ENCODE measurements at places on chromosomes 3 and 15.

DNA sequence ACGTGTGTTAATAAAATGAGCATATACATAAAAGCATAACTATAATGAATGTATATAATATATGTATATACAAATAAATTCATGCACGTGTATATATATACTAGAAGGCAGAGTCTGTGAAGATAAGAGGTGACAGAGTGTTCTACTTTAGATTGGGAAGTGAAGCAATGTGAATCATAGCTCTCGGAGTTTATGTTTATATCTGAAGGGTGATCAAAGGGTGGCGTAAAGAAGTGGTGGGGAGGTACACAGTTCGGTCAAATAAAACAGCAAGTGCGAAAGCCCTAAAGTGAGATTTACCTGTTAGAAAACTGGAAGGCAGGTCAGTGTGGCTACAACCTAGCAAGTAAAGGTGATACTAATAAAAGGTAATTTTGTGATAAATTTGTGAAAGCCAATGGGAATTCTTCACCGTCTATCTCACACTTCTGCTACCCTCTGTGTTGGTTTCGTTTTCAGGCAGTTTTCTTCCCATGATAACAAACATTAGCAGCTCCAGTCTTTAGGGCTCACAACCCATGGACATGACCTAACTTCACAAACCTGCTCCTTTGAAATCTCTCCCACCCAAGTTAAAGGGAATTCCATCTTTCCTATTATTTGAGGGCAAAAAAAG is 46.7 kb upstream of the BCHE start:
- peak; percentile 18 for DNase-seq
- H3K27ac ChIP-seq, result no peak overlapping the region
- no peaks in the 10 kb centered on the region for H3K27me3 ChIP-seq

DNA sequence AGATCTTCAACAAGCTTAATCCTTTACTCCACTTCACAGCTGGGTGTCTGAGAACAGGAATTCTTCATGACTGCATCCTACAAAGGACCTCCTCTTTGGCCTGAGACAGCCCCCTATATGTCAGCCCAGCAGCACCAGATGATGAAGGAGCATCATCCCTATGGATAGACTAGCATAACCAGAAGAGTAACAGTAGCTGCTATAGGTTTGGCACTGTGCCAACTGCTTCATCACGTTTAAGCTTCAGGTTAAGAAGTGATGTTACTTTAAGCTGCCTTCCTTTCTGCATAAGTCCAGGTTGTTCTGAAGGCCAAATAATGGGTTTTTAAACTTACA is 50.6 kb downstream of the CMSS1 start:
- no peaks in the 10 kb centered on the region for H3K27me3 ChIP-seq
- H3K27ac ChIP-seq, result no peak overlapping the region
- no peaks in the 10 kb centered on the region for H3K36me3 ChIP-seq
- no peak overlapping the region for H3K4me3 ChIP-seq

DNA sequence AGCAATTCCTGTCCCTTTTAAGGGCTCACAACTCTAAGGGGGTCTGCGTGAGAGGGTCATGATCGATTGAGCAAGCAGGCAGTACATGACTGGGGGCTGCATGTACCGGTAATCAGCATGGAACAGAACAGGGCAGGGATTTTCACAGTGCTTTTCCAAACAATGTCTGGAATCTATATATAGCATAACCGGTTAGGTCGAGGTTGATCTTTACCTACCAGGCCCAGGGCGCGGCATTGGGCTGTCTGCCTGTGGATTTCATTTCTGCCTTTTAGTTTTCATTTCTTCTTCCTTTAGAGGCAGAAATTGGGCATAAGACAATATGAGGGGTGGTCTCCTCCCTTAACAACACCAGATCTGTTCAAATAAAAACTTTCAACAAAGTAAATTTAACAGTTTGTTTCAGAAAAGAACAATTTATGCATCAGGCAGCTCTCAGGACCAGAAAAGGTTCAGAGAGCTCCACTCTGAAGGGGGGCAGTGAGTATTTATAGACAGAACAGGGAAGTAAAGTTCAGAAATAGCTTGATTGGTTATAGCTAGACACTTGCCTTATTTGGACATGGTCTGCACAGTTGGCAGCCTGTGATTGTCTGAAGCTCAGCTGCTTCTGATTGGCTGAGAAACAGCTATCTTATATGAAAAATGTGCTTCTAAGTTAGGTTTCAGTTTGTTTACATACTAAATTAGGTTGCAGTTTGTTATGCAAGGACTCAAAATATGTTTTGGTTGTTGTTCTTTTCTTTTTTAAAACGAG is 17.2 kb upstream of the B4GALT4 start:
- peaks cover 9% of the 10 kb centered on the region for H3K4me1 ChIP-seq
- no peak overlapping the region for H3K4me3 ChIP-seq
- no peaks in the 10 kb centered on the region for H3K36me3 ChIP-seq
- no peak overlapping the region for H3K27ac ChIP-seq

DNA sequence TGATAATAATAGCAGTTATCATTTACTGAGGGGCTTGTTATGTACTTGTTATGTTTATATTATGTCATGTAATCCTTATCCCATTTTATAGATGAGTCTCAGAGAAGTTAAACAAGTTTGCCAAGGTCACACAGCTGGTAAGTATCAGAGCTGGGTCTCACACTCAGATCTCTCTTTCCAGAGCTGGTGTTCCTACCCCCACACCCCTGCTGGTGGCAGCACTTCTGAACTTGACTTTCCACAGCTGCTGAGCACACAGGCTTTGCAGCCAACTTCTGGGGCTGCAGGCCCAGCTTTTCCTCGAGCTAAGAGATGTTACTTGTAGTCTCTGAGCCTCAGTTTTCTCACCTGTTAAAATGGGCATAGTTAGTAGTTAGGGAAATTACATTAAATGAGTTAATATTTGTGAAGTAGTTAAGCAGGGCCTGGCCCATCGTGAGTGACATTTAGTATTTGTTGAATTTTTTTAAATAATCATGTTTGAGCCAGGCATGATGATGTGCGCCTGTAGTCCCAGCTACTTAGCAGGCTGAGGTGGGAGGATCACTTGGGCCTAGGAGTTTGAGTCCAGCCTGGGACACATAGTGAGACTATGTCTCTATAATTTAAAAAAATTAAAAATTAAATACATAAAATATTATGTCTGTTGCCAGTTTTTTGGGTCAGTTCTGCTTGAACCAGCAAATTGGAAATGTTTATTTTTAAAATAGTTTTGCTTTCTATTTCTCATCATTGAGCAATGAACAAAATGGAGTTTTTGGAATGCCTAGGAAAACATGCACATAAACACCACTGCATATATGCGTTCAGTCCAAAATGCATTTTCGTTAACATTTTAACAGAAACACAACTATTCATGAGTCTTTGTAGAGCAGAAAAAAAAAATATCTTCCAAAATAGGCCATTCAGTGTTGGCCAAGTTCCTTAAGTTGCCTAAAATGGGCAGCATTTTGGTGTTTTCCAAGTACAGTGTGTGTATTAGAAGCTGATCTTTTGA is 87.3 kb downstream of the SMAD6 start:
- H3K4me3 ChIP-seq, result no peak overlapping the region
- H3K27ac ChIP-seq, result no peak overlapping the region
- H3K27me3 ChIP-seq, result no peaks in the 10 kb centered on the region
- H3K36me3 ChIP-seq, result no peaks in the 10 kb centered on the region
- no peak for DNase-seq

DNA sequence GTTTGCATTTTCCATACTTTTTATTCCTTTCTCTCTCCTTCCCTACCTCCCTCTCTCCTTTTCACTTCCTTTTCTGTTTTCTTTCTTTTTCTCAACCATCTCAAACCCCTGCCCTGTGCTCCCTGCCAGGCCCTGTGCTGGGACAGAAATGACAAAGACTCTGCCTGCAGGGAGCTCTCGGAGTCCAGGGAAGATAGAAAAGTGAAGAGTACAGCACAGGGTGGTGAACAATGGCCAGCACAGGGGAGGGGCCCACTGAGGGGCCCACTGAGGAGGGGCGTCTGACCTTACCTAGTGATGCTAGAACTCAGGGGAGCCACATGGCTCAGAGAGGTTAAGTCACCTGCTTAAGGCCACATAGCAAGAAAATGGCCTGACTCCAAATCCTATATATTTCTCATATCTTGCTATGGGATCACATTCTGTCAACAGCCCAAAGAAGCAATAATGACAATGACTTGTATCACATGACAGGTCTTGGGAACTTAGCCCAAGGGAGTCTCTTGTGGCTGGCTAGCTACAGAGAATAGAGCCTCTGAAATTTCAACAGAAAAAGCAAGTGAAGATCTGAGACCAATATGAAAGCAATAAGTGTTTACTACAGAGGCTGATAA is 44.3 kb upstream of the ATP2B2 start:
- no peak overlapping the region for H3K4me3 ChIP-seq
- DNase-seq, result no peak
- no peaks in the 10 kb centered on the region for H3K4me1 ChIP-seq
- H3K36me3 ChIP-seq, result no peaks in the 10 kb centered on the region
- H3K27ac ChIP-seq, result no peak overlapping the region
- peaks cover 31% of the 10 kb centered on the region for H3K27me3 ChIP-seq

DNA sequence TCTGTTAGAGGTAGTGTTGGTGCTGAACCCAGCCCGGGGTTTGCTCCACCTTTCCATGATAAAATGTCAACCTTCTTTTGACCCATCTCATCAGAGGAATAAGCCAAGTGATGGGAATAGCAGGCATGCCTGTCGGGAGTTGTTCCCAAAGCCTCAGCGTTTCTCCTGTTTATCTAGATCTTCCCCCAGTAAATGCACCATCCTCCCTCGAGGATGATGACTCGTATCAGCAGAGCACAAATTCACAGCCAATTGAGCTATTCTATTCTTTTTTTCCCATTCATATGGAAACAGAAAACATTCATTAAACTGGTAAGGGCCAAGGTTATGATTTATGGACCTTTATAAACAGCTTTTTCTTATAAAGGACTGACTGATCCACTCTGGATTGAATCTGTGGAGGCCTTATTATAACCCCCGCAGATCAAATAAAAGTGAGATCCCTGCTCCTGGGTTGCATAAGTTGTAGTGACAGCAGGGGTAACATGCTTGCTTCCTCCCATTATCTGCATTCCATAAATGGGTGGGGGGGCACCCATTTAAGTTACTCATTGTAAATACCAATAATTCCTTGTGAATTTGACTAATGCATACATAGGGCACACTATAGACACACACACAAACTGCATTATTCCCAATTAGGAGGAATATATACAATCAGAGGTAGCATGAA is 207.3 kb downstream of the PLCL2 start:
- no peaks in the 10 kb centered on the region for H3K27me3 ChIP-seq
- H3K36me3 ChIP-seq, result no peaks in the 10 kb centered on the region
- H3K4me1 ChIP-seq, result no peaks in the 10 kb centered on the region
- no peak overlapping the region for H3K27ac ChIP-seq

GRCh38 chr3:133038731-133039375 is 662 bp downstream of the TMEM108 start:
- H3K4me3 ChIP-seq, result peak overlapping the region; percentile 71
- H3K27me3 ChIP-seq, result no peaks in the 10 kb centered on the region
- no peaks in the 10 kb centered on the region for H3K4me1 ChIP-seq
- H3K27ac ChIP-seq, result no peak overlapping the region
- H3K36me3 ChIP-seq, result no peaks in the 10 kb centered on the region

DNA sequence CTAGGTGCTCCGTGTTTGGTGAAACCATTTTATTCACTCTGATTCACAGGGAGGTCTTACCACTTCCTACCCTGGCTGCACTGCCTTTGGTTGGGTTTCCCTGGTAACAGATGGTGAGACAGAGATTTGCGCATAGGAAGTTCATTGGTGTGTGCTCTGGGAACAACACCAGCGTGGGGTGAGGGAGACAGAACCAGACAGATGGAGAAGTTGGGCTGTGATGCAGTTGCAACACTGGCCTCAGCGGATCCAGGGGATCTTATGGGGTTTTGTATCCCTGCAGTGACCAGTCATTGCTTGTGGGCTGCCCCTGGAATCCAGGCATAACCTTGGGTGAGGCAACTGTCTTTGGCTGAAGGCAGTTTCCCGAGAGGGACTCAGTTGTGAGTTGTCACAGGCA is 12.5 kb upstream of the IL16 start:
- no peak for DNase-seq
- H3K36me3 ChIP-seq, result no peaks in the 10 kb centered on the region
- H3K4me3 ChIP-seq, result no peak overlapping the region
- no peaks in the 10 kb centered on the region for H3K27me3 ChIP-seq
- H3K4me1 ChIP-seq, result no peaks in the 10 kb centered on the region

GRCh38 chr3:83514130-83514914 is 1444.5 kb upstream of the CADM2 start:
- no peaks in the 10 kb centered on the region for H3K27me3 ChIP-seq
- H3K4me3 ChIP-seq, result no peak overlapping the region
- H3K36me3 ChIP-seq, result no peaks in the 10 kb centered on the region
- DNase-seq, result no peak
- H3K27ac ChIP-seq, result no peak overlapping the region
- no peaks in the 10 kb centered on the region for H3K4me1 ChIP-seq

DNA sequence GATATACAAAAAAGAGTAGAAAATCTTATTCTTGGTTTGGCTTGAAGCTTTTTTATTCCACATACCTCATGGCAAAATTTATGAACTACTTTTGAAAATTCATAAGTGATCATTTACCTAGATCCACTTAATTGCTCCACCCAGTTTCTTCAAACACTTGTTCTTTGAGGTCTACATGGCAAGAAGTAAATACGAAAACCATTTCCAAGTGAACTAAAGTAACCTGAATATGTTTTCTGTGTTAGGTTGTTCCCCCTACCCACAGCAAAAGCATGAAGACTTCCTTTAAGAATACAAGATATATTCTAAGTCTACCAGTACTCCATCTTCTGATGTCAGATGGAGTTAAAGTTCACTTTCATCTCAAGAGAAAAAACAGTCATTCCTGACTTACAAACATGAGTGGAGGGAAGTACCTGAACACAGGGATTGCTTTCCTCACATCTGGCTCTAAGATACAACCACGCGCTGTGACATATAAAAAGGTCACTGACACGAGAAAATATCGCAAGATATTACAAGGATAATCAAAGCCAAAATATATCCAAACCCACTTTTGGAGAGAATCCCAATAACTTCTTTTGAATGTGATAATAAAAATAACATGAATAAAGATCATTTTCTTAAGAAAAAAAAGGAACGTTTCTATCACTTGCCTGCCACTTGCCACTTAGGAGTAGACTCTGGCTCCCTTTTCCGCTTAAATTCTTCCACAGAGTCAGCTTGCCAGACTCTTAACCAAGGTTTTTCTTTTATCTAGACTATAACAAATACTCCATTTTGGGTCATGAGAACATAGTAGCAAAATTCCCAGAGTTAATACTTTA is 424.5 kb downstream of the TIGIT start:
- DNase-seq, result no peak
- no peaks in the 10 kb centered on the region for H3K4me1 ChIP-seq
- H3K36me3 ChIP-seq, result no peaks in the 10 kb centered on the region
- no peak overlapping the region for H3K4me3 ChIP-seq

- H3K36me3 ChIP-seq, result peaks cover 3% of the 10 kb centered on the region
- H3K4me3 ChIP-seq, result no peak overlapping the region
- DNase-seq, result no peak
- no peaks in the 10 kb centered on the region for H3K4me1 ChIP-seq
Measured at GRCh38 chr15:90765966-90766365, 48.8 kb downstream of the BLM start.

GRCh38 chr3:111851511-111851954 is 7.5 kb upstream of the PHLDB2 start:
- H3K27me3 ChIP-seq, result no peaks in the 10 kb centered on the region
- no peaks in the 10 kb centered on the region for H3K36me3 ChIP-seq
- no peaks in the 10 kb centered on the region for H3K4me1 ChIP-seq
- no peak overlapping the region for H3K27ac ChIP-seq
- H3K4me3 ChIP-seq, result no peak overlapping the region

- H3K4me3 ChIP-seq, result no peak overlapping the region
- H3K4me1 ChIP-seq, result 0 out of 2 replicates have a peak, but pooled peaks cover 3% of the 10 kb centered on the region
- no peak overlapping the region for H3K27ac ChIP-seq
- DNase-seq, result no peak
- no peaks in the 10 kb centered on the region for H3K36me3 ChIP-seq
Measured at GRCh38 chr15:66720206-66721010, 18.4 kb downstream of the SMAD6 start.

GRCh38 chr3:159923956-159924355 is 64.7 kb upstream of the IL12A start:
- H3K27me3 ChIP-seq, result no peaks in the 10 kb centered on the region
- no peak overlapping the region for H3K27ac ChIP-seq
- H3K36me3 ChIP-seq, result no peaks in the 10 kb centered on the region
